Mesothelial cell of epicardium (in vitro differentiated cells): ENCODE measurements at places on chromosomes 6 and 20.
A peak's percentile ranks its signal among the peaks of the same experiment; 100 is the strongest.

- no peak for DNase-seq
Observed at GRCh38 chr20:24948939-24949679, at the start of gene CST7. CST7 (plus strand) TSS chr20:24949269; CDS start chr20:24949506, 237 bp downstream.

GRCh38 chr6:90285611-90286381 is 10.8 kb downstream of the BACH2 start:
- no peak for DNase-seq

- no peak for DNase-seq
Observed at GRCh38 chr6:1296542-1296941, 15.4 kb upstream of the FOXQ1 start.

DNA sequence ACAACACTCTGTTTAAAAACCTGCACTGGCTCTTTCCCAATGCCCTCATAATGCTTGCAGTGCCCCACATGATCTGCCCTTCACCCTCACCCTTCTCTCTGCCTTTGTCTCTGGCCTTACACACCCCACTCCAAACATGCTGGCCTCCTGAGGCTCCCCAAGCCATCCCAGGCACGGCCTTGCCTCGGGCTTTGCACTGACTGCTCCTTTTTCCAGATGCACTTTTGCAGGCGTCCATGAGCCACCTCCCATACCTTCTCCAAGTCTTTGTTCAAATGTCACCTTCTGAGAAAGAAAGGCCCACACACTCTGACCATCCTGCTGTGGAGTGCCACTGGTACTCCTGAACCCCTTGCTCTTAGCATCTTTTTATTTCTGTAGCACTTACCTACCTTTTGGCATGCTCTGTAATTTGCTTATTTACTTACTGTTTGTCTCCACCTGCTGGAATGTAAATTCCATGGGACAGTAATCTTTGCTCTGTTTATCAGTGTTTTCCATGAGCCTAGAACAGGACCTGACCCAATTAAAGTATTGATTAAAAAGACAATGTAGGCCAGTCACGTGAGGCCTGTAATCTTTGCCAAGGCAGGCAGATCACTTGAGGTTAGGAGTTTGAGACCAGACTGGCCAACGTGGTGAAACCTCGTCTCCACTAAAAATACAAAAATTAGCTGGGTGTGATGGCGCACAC is 30.7 kb downstream of the GFRA4 start:
- no peak for DNase-seq

- no peak for DNase-seq
Observed at GRCh38 chr20:4427940-4428586, 293.6 kb upstream of the PRND start.

DNA sequence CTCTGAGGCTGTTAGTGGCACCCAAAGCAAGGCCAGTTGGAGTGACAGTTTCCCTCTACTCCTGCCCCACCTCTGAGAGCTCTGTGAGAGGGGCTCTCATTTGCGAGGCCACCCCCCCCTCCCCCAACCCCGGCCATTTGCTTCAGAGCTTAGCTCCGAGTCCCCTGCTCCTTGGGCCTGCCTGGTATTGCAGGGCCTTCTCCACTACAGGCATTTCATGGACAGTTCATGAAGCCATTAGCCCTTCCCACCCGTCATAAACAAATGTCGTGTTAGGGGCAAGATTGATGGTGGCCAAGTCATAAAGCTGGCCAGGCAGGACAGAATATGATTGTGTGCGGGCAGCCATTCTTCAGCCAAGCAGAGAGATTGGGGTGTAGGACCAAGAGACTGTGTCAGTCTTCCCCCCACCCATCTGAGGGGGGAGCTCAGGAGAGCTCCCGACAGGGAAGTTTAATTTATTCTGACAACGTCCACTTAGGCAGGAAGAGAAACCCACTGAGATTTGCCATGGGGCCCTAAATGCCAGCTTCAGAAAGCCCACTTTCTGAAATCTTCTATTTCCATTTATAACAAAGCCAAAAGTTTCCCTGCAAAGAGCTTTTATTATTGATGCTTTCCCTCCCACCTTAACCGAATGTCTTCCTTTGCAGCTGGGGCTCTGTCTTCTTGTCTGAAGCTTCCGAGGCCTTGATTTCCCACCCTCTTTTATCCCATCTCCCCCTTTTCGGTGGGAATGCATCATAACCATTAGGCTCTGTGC is 7.2 kb downstream of the FOXC1 start:
- DNase-seq = no peak

GRCh38 chr6:31007694-31008093 is 2.6 kb upstream of the MUC22 start:
- DNase-seq = no peak

- DNase-seq = peak; percentile 66
Observed at GRCh38 chr6:26457806-26458688, at the start of gene BTN2A1. BTN2A1 (plus strand) TSS chr6:26457955; CDS start chr6:26458637, 682 bp downstream.

GRCh38 chr20:35269055-35269781 is 8.7 kb downstream of the MMP24OS start:
- DNase-seq = no peak

- no peak for DNase-seq
Observed at GRCh38 chr6:31636698-31637596, 15.5 kb downstream of the BAG6 start.

- peak; percentile 38 for DNase-seq
Observed at GRCh38 chr20:17533396-17533795, 2.2 kb upstream of the BFSP1 start.

DNA sequence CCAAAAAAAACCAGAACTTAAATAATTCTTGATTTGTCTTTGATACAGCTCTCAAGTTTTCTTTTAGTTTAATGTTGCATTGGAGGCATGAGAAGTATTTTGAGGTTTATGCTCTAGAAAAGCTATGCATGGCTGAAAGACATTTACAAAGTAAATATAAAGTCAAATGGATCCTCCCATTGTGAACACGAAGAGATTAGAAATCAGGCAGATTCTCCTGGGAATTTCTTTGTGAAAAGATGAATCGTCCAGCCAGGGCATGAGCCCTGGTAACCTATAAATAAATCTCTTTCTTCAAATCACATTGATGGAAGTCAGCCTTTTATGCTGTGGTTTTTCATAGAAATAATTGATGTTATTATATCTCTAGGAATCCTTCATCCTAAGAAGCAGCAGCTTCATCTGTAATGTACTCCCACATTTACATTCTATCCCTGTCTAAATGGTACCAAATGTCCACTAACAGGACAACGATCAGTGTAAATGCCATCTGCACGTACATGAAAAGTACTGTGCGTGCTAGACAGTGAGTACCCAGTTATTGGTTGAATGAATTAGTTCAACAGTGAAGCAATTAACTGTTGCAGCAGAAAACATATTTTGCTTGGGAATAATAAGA is 143.6 kb downstream of the ALDH8A1 start:
- DNase-seq = no peak

- no peak for DNase-seq
Observed at GRCh38 chr20:22617160-22617559, 32.8 kb upstream of the FOXA2 start.

DNA sequence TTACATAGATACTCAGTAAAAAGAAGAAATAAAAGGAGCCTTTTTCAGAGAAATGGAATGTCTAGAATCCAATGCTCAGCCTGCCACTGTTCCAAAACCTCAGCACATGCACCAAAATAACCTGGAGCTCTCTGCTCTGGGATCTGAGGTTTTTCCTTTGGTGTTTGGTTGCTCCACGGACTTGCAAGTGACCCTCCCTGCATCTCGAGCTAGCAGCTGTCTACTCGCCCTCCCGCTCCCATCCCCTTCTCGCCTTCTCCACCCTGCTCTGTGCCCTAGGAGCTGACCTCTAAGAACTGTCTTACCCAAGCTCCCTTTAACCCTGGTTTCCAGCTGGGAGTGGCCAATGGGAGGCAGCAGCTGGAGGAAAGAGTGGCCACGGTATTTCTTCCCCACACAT is 35.1 kb upstream of the FAM210B start:
- no peak for DNase-seq

DNA sequence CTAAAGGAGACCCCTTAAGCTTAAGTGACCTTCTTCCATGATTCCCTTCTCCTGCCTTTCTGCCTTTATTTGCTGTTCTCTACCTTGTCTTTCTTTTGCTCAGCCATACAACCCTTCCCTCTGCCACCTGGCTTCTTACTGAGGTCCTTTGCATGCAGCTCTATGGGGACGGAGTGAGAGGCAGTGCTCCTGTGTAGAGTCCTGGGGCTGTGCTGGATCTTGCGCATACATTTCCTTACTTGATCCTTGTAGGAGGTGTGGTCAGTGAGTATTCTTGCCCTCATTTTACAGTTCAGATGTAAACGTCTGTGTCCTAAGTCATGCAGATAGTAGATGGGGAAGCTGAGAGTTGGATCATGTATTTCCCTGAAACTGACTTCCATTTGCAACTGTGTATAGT is 5.7 kb downstream of the SASH1 start:
- DNase-seq = no peak

DNA sequence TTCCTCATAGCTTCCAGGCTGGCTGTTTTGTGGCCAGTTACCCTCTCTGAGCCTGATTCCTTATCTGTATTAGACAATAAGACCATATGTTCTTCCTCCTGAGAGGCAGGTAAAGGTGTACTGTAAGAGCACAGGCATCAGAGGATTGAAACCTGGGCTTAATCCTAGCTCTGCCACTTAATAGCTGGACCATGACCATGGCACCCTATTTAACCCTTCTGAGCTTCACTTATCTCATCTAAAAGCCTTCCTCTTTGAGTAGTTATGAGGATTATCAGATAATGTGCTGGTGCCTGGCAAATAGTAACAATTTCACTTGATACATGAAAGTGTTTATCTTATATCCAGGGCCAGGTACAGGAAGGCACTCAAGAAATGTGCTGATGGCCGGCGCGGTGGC is 34.9 kb downstream of the BCL2L1 start:
- DNase-seq = no peak

GRCh38 chr20:9388160-9388812 is 126.1 kb upstream of the LAMP5 start:
- DNase-seq = no peak

DNA sequence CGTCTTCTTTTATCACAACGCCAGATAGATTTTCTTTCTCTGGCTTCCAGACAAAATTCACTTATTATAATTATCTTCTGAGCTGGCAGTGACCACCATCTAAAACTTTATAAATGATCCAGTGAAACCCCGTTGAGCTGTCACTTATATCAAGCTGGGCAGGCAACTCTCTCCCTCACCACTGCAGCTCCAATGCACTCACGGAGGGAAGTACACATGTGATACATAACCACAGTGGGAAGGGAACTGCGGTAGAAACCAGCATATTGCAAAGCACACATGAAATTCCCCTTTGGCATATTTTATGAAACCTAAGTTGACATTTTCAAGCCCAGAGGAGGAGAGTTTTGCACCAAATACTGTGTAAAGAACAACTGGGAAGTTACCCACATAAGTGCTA is 536.9 kb downstream of the HACE1 start:
- DNase-seq = no peak

DNA sequence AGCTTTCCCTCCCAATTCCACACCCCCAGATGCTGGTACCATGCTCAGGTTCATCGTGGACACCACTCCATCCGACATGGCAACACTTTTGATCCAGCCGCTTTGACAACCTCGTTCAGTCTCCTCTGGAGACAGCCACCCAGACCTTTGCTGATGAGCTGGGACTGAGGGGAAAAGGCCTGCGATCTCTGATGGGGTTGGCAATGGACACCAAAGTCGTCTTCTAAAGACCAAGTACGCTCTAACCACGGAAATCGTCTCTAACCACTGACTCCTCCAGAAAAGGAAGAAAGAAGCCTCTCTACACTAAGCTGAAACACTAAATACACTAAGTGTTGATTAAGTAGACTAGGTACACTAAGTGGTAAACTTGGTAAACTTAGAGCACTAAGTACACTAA is 26.1 kb upstream of the HLA-E start:
- DNase-seq = no peak

DNA sequence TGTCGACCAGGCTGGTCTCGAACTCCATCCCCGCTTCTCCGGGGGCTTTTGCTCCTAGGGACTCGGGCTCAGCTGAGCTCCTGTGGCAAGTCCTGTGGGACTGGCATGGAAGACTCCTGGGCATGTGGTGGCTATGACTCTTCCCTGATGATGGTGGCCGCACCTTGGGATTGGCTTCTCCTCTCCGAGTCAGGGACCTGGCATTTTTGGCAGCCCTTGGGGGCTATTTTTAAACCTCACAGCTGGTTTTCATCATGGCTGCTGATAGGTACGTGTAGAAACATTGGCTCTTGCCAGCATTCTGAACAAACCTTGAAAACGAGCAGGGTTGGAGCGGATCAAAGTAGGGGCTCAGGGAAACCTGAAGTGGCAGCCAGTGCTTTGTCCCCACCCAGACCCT is 54.1 kb downstream of the RBM38 start:
- no peak for DNase-seq

GRCh38 chr6:45609141-45609638 is 231.5 kb upstream of the SUPT3H start:
- no peak for DNase-seq

DNA sequence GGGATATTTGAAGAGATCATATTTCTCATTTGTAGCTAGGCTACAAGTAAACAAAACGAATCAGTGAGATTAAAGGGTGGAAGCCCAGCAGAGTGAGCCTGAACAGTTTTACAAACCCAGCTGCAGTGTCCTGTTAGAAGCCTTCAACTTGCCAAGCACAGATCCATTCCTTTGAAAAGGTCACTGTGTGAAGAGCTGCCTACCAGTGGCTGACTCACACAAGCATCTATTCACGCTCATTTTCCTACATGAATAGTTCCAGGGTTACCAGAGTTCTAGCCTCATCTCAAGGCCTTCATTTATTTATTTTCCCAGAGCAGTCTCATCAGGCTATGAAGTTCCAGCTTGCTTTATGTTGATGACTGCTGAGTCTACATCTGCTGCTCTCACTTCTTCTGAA is 25.7 kb upstream of the MLIP start:
- DNase-seq = no peak

DNA sequence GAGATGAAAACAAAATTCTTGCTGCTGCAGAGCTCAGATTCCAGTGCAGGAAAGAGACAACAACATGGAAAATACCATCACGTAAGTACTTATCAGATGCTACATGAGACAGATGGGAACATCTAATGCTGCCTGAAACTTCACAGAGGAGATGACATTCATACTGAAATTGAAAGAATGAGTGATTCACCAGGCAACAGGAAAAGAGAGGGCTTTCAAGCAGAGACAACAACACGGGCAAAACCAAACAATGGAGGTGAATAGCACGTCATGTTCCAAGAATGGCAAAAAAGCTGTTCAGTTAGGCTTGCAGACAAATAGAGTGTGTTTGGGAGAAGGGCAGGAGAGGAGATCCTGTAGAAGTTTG is 39.3 kb downstream of the GTF2H5 start:
- DNase-seq = no peak

GRCh38 chr6:16391451-16391912 is 153.1 kb downstream of the GMPR start:
- DNase-seq = no peak
